ENCODE measurements at places on chromosomes 7 and 10.

DNA sequence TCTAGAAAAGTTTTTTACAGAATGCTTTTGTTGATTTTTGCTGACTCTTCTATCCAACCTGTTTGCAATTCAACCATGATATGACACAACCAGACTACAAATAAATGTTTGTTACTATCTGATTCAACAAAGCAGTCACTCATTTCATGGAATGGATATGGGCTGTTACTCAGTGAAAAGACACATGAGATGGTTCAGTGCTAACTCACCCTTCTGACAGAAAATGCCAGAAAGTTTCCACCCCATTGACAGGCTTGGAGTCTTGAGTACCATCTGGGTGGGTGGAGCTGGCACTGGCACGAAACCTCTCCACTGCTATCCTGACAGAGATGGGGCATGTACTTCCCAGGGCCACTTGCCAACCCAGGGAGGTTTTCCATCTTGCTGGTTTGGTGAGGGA is 39.5 kb downstream of the RBM28 start:
- DNase-seq = no peak

- no peak for DNase-seq
Observed at GRCh38 chr10:104447331-104447730, 93.7 kb downstream of the CFAP58 start.

DNA sequence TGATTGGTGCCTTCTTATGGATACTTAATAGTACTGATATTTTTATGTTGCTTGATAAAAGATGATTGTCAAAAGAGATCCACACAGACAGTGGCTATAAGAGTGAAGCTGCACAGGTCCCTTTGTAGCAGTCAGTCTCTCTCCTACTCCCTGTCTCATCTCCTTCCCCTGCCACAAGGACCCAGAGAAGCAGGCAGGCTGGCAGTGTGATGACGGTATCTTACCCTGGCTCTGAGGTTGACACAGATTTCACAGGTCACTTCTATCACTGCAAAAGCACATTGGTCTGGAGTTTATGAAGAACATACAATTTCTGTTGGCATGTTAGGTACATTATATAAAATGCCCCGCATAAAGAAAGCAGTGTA is 64.4 kb upstream of the AHR start:
- DNase-seq = peak; percentile 12

GRCh38 chr10:114728325-114728724 is 70.2 kb upstream of the ABLIM1 start:
- no peak for DNase-seq

DNA sequence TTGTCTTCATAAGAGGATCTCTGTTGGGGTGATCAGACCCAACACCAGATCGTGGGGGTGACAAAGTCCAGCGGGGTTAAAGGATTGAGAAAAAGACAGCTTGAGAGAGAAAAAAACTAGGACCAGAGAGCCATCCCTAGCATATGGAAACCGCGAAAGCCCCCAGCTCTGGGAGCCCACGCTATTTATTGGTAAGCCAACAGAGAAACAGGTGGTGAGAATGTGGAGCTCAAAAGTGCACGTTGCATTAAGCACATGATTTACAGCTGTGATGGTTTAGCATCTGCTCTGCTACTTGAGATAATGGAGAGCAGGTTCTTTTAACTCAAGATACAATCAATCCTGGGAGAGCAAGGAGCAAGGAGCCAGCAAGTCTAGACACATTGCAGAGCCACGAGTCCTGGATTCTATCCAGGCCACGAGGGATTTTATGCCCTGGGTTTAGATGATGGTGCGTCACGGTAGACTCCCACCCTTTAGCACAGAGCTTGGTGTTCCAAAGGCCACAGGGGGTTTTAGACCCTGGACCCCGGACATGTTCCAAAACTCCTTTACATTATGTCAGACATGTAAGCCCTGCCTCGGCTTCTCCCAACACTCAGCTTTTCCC is 755.2 kb upstream of the SORCS1 start:
- DNase-seq = no peak

- DNase-seq = no peak
Observed at GRCh38 chr10:21515361-21516241, 9.9 kb downstream of the SKIDA1 start.

DNA sequence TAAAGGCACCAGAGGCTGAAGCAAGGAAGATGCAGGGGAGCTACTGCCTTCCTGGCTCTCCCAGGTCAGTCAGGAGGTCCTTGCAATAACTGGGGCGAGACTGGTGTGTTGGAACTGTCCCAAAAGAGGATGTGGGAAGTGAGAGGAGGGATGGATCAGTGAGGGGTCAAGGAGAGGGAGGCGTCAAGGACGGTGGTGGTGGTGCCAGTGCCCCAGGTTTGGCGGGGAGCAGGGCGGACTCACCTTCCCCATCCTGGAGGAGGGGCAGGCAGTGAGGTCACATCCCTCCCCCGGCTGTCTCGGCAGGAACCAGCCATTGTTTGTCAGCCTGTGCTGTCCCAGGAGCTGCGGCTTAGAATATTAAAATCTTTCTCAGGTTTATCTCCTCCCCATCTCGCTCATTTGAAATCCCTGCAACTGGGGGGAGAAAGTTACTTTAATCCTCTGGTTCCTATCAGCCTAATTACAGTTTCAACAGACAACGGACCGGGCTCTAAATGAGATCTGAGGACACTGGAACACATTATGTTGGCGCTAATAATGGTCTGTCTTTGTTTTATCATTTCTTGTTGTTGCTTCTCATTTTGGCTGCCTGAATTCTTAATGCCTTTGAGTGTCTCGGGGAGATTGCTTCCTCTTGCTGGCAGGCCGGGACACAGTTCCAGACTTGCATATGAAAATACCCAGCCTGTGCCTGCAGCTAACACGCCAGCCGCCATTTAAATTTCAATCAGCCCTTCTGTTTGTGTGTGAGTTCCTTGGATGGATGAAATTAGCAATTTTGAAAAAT is 387.5 kb downstream of the RPS24 start:
- no peak for DNase-seq

DNA sequence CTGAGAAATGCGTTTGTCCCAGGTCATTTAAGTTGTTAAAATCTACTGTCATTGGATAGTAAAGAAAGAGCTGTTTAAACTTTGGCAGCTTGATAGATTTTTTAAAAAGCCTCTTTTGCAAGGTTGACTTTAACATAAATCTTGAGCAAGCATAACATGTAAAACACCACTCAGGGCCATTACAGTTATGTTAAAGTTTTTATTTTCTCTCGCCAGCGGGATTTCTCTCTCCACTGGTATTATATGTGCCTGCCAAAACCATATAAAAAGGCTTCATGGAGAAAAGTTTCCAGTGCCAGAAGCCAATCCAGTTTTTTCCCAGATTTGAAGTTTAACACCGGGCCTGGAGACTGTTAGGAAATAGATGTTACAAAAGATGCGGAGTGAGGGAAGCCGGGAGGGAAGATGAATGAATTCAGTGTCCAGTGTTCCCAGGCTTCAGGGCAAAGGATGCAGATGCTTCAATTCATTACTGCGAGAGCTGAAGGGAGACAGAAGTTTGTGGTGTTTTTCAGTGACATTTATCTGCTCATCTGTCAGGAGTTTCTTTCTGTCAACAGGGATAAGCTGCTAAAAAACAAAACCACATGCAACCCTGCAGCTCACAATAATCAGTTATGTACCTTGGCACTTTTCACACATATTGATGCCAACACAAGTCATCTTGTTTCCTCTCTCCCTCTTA is 155.5 kb downstream of the SPAG6 start:
- DNase-seq = no peak

DNA sequence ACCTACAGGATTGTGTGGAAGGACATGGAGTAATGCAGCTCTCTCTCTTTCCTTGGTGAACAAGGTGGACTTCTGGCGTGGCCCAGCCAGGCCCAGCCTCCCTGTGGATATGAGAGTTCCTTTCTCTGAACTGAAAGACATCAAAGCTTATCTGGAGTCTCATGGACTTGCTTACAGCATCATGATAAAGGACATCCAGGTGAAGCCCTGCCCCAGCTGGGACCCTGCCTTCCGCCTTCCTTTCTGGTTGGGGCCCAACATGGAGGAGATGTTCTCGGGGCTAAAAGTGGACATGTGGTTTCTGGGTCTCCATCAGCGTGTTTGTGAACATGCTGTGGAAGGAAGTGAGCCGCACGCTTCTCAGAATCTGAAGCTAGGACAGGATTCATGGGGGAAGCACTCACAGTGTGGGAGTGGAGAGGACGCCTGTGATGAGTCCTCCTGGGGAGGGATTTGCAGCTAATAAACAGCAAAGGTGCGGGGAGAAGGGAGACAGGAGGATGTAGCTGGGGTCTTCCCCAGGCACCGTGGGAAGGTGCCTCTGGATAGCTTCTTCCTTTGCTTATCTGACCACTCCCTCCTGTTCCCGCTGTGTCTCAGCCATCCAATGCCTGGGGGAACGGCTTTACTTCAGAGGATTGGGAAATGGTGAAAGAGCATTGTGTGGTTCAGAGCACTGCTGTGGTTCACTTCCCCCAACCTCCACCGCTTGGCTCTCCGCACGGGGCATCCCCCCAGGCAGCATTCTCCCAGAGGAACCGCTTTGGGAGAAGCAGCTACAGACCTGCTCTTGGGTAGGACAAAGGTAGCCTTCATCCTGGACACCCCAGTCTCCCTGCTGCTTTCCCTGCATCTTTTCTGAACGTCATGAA is 5.5 kb downstream of the CPA5 start:
- no peak for DNase-seq

- DNase-seq = no peak
Observed at GRCh38 chr7:141943846-141944245, 2.9 kb downstream of the CLEC5A start.

DNA sequence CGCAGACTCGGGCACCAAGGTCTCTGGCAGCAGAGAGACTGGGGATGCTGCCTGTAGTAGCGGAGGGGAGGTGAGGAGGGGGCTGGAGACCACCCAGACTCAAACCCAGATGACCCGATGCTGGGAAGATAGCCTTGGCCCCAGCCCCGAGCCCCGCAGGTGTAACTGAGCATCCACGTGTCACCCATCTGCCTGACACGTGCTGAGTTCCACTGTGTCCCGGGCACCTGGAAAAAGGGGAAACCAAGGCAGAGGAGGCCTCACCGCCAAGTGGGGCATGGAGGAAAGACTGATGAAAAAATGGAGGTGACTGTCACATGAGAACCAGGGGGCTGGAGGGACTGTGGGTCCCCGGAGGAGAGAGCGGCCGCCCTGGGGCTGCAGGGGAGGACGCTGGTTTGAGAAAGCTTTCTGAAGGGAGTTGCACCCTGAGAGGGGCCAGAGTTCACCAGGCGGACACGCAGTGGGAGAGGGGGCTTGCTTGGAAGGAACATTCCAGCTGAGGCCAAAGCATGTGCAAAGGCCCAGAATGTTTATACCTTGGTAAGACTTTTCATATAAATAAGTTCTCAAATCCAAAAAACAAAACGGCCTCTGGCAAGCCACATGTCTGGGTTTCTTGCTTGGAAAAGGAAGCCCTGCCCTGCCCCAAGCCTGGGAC is 27.4 kb upstream of the ELN start:
- no peak for DNase-seq

- no peak for DNase-seq
Observed at GRCh38 chr7:16652888-16653287, 6.9 kb downstream of the BZW2 start.

DNA sequence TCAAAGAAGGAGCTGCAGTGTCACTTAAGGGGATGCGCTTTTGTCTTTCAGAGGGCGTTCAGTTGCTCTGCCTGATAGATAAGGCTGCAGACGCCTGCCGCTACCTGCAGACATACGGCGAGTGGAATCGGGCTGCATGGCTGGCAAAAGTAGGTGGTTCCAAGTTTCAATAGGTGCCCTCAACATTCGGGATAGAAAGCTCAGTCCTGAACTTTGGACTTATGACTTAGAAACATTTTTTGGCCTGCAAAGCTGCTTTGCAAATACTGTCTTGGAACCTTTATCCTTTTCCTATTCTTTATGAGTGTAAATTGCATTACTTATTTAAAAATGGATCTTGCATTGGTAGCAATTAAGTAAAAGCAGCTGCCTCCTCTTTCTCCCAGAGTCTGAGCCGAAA is 54.1 kb downstream of the WDR11 start:
- DNase-seq = no peak

- DNase-seq = no peak
Observed at GRCh38 chr10:24695452-24695851, 28.2 kb downstream of the ARHGAP21 start.

- no peak for DNase-seq
Observed at GRCh38 chr10:491667-492424, 197.6 kb downstream of the DIP2C start.
